ENCODE measurements at places on chromosomes 2 and 18.

- peak; percentile 47 for DNase-seq
These were observed 635 bp downstream of the ERICH2 start for GRCh38 chr2:170770606-170771420.

GRCh38 chr18:77321823-77322805 is 72.5 kb downstream of the GALR1 start:
- no peak for DNase-seq

- DNase-seq: no peak
These were observed 122.2 kb downstream of the RBMS1 start for GRCh38 chr2:160371251-160372009.

DNA sequence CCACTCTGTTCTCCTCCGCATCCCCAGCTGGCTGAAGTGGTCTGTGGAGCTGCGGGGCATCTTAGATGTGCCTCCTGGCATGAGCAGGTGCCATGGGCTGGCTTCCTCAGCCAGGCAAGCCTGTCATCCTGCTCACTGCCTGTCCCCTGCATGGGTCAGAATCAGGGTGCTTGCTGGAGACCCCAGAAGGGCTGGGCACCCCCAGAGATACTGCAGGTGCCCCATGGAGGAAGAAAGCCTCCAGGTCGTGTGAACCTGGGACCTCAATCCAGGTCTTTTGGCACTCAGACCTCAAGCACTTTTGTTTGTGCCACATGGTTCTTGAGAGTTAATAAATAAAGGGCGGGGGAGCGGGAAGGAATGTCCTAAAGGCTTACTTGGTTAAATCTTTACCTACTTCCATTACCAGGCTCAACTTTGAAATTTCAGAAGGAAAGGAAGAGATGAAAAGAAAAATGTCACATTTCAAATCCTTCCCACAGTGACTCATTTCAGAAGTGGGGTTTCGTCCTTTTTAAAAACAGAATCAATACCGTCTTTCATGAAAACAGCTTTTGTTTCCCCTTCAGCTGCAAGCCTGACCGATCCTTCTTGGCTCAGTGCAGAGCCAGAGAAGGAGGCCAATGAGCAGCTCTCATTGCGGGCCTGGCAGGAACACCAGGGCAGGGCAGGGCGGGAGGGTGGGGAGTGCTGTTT is 69.9 kb downstream of the RHOB start:
- no peak for DNase-seq

GRCh38 chr18:36446059-36446458 is 148.5 kb downstream of the FHOD3 start:
- DNase-seq: no peak

DNA sequence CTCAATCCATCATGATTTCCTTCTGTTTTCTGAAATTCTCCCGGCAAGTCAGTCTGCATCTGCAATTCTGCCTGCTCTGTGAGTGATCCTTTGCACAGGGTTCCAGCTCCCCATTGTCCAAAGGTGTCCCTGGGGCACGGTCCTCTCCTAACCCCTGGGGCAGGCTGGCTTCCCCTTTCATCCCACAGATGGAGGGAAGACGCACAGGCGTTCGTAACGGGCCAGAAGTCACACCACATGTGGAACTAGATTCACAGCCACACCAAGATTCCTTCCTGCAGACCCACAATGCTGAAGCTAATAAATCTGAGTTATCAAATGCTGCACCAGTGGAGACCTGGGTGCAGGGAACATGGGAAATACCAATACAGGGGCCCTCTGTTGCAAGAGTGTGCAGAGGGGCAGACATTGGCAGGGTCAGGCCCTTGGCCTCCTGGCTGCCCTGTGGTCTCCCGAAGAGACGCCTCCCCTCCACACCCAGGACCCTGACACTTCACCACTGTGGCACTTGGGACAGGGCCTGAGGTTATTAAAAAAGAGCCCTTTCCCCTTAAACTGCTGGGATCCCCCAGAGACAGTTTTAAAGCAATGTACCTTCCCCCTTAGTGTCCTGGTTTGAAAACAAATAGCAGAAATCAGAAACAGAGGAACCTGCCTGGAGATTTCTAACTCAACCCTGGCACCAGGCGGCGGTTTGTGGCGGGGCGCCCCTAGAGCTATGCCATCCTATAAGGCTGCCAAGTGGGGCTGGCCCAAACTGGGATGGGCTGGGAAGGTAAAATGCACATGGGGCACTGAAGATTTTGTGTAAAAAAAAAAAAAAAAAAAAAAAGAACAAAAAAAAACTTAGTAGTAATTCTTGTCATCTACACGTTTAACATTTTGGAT is 15.4 kb downstream of the ZNF516 start:
- no peak for DNase-seq
